AG08395 (cell line): ENCODE measurements at places on chromosomes 2 and 18.
A peak's percentile ranks its signal among the peaks of the same experiment; 100 is the strongest.

DNA sequence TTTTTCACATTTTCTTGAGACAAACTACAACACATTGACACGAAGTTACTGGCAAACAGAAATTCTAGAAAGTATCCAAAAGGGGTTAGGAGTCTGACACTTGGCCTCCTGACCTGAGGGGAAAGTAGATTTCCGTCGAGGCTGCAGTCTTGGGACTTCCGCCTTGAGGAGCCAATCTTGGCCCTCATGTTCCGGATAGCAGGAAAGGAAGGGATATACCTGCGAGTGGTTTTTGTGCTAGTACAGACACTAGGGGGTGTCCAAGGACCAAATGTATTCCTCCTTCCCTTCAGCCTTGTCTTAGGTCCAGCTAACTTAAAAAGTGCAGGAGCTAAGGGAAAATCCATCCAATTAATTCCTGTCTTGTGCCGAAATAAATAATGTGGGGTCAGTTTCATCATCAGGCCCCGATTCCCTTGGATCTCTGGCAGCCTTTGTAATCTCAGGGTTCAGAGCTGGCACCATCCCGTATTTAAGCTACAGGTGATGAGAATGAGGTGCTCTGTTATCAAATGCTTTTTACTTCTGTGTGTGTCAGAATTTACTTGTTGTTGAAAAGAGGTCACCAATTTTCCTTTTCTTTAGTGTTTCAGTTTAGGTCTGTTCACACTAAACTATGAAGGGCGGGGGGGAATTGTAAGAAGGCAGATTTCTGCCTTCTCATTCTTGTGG, 330.2 kb upstream of the FANCL start:
- DNase-seq = peak; percentile 46

- no peak for DNase-seq
Measured at GRCh38 chr2:173881886-173882285, 83.3 kb downstream of the SP3 start.

DNA sequence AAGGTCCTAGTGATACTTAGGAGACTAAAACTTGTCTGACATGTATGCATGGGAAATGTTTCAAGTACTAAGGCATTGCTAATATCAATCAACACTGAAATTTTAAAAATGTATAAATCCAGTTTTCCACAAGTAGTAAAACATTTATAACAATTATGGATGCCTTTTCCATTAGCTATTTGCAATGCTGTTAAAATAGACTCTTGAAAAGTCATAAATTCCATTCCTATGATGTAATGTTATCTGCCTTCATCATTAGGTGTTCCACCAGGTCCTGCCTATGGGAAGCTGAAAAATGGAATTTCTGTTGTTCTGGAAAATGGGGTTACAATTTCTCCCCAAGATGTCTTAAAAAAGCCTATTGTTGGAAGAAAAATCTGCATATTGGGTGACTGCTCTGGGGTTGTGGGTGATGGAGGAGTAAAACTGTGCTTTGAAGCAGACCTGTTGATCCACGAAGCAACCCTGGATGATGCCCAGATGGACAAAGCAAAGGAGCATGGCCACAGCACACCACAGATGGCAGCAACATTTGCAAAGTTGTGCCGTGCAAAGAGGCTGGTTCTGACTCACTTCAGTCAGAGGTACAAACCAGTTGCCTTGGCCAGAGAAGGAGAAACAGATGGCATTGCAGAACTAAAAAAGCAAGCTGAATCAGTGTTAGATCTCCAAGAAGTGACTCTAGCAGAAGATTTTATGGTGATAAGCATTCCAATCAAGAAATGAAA, 18.7 kb downstream of the ELAC1 start:
- peak; percentile 76 for DNase-seq

- no peak for DNase-seq
Measured at GRCh38 chr18:7002107-7002506, 115.5 kb downstream of the LAMA1 start.

DNA sequence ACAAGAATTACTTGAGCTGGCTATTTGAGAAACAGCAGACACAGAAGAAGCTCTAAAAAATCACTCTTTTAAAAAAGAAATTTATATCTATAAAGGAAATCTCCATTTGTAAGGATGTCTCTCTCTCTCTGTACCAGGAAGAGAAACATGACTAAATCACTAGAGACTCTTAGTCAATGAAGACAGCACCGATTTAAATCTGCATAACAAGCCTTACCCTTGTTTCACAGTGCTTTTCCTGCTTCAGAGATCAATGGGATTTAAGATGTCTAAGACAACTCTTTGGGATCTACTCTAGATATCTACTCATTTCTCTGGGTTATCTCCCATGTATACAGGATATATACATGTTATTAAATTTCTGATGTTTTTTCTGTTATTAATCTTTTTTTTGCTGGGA, 359.2 kb upstream of the RND3 start:
- no peak for DNase-seq

DNA sequence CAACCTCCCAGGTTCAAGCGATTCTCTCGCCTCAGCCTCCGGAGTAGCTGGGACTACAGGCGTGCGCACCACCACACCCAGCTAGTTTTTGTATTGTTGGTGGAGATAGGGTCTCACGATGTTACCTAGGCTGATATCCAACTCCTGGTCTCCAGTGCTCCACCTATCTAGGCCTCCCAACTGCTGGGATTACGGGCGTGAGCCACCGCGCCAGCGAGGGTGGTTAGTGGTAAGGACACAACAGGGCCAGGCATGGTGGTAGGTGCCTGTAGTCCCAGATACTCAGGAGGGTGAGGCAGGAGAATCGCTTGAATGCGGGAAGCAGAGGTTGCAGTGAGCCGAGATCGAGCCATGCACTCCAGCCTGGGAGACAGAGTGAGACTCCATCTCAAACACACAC, 26.6 kb upstream of the DUSP2 start:
- DNase-seq = no peak

DNA sequence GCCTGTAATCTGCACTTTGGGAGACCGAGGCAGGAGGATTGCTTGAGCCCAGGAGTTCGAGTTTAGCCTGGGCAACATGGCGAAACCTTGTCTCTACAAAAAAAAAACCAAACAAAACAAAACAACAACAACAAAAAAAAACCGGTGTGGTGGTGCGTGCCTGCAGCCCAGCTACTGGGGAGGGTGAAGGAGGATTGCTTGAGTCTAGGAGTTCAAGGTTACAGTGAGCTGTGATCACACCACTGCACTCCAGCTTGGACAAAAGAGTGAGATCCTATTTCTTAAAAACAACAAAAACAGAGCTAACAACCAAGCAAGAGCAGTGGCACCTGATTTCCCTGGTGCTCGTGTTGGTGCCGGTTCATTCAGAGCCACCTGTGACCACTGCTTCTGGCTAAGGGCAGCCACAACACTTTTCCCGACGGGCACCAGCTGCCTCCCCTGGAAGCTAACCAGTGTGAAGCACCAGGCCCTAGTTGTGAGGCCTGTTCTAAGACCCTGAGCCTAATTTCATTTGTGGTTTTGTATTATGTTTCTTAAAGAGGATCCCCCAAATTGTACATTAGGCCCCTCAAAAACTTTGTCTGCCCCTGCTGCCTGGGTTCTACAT, 1.3 kb downstream of the AOX1 start:
- DNase-seq = no peak

DNA sequence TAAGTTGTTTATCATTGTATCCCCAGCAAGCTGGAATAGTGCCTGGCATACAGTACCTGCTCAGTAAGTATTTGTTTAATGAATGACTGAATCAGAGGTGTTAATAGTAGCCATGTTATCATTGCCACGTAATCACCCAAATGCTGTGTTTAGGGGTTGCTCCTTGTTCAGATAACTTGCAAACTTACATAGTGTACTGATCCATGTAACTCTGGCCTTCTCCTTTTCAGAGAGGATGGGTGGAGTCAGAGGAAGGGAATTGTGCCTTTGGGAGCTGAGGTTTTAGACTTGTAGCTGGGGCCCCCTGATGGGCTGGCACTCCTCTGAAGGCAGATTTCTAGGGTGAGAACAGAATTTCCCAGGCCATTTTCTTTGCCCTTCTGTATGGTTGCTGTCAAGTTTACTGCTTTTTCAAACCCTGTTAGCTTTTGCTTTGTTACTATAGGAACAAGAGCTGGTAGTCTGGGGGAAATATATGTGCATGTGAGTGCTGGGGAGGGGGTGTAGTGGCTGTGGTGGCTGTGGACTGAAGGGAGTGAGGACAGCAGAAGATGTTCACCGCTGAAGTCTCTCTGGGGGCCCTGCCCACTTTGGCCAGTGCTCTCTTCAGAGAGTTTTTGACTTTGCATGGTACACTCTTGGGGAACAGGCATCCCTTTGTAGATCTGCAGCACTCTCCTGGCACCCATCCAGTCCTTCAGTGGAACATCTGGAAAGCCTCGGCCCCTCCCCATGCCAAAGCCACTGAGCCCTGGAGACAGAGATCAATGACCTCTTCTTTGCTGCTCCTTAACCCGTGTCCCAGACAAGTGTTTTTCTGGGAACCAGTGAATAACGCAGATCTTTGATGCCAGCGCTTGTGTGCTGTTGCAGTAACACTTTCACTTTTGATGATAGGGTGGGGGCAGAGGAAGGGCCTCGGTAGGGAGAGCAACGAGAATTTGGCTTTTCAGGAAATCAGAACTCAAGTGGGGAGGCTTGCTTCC, 209.0 kb downstream of the PRKCE start:
- DNase-seq = peak; percentile 32

DNA sequence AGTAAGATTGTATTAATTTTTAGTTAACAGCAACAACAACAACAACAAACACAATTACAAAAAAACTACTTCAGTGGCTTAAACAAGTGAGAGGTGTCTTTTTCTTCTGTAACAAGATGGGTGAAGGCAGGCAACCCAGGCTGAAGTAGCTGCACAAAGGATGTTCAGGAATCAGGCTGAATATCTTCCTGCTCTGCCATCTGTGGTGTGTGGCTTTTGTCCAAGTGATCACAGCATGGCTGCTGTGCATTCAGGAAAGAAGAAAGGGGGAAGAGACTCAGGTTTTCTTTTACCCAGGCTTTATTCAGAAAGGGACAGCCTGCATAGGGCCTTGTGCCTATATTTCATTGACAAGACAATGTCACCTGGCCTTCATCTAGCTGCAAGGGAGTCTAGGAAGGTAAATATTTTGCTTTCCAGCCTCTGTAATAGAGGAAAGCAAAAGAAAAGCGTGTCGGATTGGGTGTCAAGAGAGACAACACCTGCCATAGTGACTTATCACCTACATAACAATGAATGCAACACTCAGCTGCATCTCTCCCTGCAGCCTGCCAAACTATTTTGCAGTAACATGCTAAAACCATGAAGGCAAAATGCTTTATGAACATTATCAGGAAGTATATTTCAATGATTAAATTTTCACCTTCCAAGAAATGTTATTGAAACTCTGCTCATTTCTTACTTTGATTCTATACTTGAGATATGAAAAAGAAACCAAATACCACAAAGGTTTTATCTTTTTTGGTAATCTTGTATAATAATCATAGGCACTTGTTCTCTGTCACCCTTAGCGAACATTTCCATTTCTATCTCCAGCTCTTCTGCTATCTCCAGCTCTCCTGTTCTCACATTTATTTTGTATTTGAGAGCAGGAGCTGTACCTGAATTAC, 14.6 kb downstream of the G6PC2 start:
- DNase-seq = no peak

- no peak for DNase-seq
Measured at GRCh38 chr2:579351-579886, 97.8 kb downstream of the TMEM18 start.

GRCh38 chr18:44848644-44849335, 168.1 kb downstream of the SETBP1 start:
- no peak for DNase-seq

DNA sequence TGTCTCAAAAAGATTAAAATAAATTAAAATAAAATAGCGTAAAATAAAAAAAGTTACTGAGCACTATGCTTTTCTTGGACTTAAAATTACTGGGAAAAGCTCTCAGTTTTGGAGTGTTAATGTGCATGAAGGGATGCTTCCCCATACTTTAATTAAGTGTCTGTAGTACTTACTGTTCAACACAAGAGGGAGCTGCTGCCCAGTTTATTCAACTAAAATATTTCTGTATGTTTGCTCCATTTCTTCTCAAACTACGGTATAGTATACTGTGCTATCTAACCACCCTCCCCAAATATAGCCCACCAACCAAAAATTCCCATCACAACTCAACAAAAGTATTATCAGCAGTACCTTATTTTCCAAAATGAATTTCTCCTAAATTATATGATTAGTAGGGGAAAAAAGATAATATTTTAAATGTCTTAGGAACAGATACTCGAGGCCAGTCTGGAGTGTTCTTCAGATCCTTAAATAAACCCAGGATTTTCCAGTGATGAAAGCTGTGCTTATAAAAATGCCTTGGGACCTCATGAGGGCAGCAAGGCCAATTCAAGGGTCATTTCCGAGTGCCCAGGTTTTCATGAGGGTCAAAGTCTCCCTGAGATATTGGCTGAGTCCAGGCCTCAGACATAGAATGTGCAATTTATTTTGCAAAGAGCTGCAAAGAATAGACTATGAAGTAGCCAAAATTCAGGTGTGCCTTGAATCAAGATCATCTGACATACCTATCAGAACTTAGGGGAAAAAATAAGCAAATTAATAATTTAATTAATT, 64.1 kb downstream of the CHRNA1 start:
- DNase-seq = peak; percentile 75
